ENCODE measurements at places on chromosomes 6 and 20.

- no peaks in the 10 kb centered on the region for H3K27me3 ChIP-seq
- no peak for DNase-seq
- no peak overlapping the region for H3K27ac ChIP-seq
- H3K4me3 ChIP-seq, result no peak overlapping the region
- no peaks in the 10 kb centered on the region for H3K36me3 ChIP-seq
- H3K4me1 ChIP-seq, result no peaks in the 10 kb centered on the region
These were observed 14.6 kb upstream of the RALY start for GRCh38 chr20:33979094-33979493.

GRCh38 chr20:47724910-47725247 is 60.4 kb downstream of the SULF2 start:
- H3K4me3 ChIP-seq, result no peak overlapping the region
- no peak overlapping the region for H3K27ac ChIP-seq
- no peaks in the 10 kb centered on the region for H3K36me3 ChIP-seq
- H3K27me3 ChIP-seq, result no peaks in the 10 kb centered on the region

- peaks cover 10% of the 10 kb centered on the region for H3K27me3 ChIP-seq
- no peak overlapping the region for H3K4me3 ChIP-seq
- no peaks in the 10 kb centered on the region for H3K36me3 ChIP-seq
- no peaks in the 10 kb centered on the region for H3K4me1 ChIP-seq
These were observed 21.1 kb downstream of the ELOVL2 start for GRCh38 chr6:11023032-11023431.

DNA sequence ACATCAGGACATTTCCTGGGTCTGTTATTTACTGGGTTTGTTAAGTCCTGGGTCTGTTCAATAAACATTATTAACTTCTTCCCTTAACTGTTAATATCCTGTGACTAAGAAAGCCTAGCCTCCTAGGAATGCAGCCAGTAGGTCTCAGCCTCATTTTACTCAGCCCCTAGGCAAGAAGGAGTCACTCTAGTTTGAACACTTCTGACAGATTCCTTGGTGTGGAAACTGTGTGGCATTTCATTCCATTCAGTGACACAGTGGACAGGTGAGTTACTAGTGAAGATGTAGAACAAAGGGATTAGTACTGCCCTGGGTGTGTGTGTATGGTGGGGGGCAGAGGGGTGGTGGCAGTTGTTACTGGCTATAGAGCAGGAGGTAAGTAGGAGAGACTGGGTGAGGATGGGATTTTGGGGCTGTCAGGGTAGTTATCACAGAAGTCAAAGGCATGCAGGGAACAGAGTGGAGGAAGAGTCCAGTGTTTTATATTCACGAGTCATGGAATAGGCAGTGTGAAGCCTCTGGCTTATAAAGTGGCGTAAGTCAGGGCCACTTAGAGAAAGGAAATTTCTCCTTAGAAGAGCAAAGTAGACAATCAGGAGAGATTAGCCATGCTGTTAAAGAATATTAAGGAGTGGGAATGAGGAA is 28.4 kb downstream of the RNF182 start:
- H3K27me3 ChIP-seq, result no peaks in the 10 kb centered on the region
- no peak for DNase-seq
- no peak overlapping the region for H3K4me3 ChIP-seq
- no peaks in the 10 kb centered on the region for H3K4me1 ChIP-seq
- no peak overlapping the region for H3K27ac ChIP-seq
- H3K36me3 ChIP-seq, result no peaks in the 10 kb centered on the region

DNA sequence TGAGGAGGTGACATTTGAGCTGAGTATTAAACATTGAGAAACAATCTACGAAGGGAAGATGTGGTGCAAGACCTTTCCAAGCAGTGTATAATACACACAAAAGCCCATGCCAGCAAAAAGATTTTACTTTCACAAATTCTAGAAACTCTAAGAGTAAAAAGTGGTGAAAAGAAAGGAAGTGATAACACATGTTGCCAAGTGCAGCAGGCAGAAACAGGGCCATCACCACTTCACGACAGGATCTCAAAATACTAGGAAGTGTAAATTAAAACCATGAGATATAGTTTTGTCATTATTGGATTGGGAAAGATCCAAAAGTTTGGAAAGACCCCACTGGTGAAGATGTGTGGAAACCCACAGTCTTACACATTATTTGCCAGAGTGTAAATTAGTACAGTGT is 1.7 kb upstream of the ENTPD6 start:
- H3K4me3 ChIP-seq, result no peak overlapping the region
- no peak for DNase-seq
- H3K27me3 ChIP-seq, result peaks cover 2% of the 10 kb centered on the region
- no peaks in the 10 kb centered on the region for H3K36me3 ChIP-seq
